ENCODE measurements at places on chromosomes 4 and X.

GRCh38 chrX:1807301-1807731 is 192.5 kb downstream of the ASMT start:
- DNase-seq: no peak

GRCh38 chr4:185624259-185624589 is 88.9 kb upstream of the PDLIM3 start:
- DNase-seq: no peak

- no peak for DNase-seq
Observed at GRCh38 chrX:30504309-30504708, 73.3 kb downstream of the TASL start.

DNA sequence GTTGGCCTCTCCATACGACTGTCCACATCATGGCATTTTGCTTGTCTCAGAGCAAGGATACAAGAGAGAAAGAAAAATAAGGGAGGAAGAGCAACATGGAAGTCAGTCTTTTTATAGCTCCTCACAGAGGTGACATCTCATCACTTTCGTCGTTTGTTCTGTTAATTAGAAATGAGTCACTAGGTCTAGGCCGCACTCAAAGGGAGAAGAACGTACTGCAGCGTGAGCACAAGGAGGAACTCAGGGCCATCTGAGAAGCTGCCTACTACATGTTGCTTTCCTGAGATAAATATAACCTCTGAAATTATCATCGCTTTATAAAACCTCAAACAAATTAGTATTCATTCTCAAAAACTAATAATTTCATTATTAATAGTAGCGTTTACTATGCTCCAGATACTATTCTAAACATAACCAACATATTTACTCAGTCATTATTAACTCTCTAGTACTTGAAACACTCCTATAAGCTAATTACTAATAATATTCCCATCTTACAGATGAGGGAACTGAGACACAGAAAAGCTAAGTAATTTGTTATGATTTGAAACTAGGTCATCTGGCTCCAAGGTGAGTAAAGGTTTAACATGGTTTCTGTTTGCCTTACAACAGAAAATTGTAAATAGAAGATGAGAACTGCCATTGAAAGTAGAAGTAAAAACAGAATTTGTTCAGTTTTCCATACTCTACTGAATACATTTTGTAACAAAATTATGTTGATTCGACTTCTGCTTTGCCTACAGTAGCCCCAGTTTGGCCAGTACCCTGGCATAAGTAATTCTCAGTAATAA is 213.2 kb upstream of the UGT8 start:
- no peak for DNase-seq

- no peak for DNase-seq
Observed at GRCh38 chrX:72408885-72409284, 103.2 kb upstream of the CITED1 start.

DNA sequence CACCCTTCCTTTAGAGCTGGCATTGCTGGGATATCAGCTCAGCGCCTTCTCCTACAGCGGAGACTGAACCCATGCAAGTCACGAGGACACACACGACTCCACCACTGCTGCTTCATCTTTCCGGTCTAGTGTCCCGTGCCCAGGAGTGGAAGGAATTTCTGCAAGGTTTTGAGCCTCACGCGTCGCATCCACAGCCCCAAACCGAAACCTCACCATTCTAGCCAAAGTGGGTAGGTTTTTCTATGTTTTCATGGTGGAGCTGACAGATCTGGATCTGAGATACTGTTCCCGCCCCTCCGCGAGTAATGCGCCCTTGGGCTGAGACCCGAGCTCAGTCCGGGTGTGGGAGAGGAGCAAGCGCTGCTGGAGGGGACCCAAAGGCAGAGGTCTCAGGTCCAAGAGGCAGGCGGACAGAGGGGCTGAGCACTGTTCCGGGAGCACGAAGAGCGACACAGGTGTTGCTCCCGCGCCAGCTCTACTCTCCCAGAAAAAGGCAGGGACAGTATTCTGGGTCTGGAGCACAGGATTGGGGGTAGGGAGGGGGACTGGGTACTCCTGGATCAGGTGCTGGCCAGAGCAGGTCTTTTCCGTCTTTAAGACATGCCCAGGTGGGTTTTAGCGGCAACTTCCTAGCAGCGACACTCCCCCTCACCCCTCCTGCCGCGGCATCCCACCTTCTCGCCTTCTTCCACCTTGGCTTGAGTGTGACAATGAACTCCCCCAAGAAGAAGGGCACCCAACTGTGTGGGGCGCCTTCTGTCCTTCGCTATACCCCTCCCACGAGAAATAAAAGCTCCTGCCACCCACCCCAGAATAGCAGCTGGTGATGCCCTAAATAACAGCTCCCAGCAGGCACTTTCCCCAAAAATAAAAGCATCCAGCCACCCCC is 1.8 kb downstream of the EPHA5 start:
- no peak for DNase-seq

GRCh38 chrX:283115-283845 is 2.1 kb downstream of the PLCXD1 start:
- DNase-seq: peak; percentile 85

DNA sequence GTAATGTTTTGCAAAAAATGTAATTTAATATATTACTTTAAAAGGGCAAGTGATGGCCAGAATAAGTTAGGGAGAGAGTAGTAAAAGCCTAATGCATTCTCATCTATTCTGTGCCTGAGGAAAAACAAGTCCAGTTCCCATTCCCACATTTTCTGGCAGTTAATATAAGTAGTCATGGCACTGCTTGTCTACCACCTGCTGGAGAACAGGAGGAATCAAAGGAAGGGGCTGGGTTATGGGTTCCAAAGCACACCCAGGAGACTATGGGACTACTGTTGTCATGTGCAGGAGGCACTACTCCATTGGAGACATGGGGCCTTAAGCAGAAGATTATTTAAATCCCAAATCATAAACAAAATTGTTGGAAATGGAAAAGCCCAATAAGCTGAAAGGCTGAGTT is 2618.6 kb downstream of the ARAP2 start:
- no peak for DNase-seq

GRCh38 chr4:2745981-2746806 is 9.9 kb downstream of the TNIP2 start:
- peak; percentile 68 for DNase-seq

DNA sequence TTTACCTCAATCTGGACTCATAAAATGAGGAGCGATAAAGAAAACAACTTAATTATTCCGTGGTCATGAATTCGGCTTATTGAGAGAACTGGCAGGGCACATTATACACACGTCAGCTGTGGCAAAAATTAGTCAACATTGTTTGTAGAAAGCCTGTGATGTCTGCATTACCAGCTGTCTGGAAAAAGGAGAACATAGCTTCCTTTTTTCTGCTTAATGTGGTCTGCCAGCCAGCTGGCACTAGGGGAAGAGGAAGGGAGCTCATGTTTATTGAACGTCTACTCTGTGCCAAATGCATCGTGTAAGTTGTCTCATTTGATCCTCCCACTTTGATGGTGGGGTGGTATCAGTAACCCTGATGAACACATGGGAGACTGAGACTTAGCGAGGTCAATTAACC is 367.6 kb downstream of the ARHGAP24 start:
- DNase-seq: no peak

DNA sequence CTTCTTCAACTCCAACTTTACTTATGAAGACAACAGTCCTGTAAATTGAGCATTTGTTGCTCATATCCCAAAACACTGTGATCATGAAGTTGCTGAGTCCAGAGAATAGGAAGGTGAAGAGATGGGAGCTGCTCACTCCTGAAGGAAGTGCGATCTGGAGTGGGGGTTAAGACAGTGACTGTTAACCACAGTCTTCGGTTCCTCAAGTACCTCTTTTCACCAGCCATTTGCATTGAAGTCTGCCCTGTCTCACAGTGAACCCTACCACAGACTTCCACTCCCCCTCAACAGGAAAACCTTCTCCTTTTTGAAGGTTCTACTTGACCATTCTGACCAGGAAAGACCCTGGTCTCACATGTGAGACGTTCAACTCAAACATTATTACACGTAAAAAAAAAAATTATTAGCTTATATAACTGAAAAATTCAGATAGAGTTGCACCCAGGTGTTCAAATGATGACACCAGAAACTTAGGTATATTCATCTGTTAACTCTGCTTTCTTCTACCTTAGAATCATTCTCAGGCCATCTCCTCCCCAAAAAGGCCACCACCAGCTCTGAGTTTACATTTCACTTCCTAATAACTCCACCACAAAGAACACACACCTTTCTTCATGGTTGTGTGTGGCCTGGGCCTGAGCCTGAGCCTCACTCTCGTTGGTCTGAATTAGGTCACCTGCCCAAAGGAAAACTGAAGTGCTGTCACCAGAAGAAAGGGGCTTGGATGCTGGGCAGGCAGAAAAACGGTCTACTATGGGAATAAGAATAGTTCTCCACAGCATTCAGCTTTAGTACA is 199.2 kb downstream of the DCTD start:
- no peak for DNase-seq

DNA sequence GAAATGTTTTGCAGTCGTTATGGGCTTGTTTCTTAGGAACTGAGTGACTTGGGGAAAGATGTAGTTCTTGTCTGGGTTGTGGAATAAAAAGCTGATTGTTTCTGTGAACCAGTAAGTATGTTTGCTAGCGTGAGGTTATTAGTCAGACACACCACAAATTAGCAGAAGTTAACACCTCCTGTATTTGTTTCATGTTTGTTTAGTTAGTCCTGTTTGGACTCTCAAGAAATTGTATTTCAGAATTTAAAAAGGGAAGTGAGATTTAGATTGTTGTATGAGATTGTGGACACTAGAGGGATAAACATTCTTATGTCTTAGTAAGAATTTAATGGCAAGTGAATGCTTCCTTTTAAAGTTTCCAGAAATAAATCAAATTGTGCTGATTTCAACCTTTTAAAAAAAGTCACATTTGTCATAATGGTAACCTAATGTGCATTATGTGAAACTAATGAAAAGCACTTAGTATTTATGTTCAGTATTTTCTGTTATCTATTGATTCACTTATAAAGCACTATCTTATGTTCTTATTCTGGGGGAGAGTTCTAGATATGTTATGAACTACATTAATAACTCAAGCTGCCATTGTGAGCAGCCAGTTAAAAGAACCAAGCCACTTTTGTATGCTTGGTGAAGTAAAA is 25.6 kb downstream of the ATP10D start:
- no peak for DNase-seq

DNA sequence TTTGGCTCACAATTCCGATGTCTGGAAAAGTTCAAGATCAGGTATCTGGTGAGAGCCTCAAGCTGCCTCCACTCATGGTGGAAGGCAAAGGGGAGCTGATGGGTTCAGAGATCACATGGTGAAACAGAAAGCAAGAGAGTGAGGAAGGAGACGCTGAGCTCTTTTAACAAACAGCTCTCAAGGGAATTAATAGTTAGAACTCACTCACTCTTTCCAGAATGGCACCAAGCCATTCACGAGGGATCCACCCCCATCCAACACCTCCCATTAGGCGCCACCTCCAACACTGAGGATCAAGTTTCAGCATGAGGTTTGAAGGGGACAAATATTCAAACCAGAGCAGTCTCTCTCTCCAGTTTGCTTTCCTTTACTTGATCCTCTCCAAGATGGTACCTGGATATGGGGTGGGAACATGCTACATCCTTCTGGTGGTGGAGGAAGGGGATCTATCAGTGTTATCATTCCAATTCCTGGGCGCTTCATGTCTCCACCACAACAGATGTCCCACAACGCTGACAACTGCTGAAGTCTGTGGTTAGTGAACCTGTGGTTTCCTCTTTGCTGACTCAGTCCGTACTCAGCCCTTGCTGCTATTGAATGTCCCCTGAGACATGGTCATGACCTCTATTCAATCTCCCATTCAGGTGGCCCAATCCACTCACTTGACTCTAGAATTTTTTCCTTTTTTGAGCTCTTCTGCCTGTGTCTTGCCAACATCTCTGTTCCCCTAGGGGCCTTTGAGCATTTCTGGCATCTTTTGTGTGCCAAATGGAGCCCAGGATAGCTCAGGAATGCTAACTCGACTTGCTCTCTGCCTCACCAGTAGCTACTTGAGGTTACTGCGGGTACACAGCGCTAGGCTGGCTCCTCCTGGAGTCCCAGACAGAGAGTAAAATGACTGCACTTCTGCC is 395.2 kb downstream of the MID1IP1 start:
- peak; percentile 11 for DNase-seq

All from stimulated activated CD8-positive, alpha-beta memory T cell treated with anti-CD3 and anti-CD28 coated beads, Interleukin-4, amount 100 ng/mL, for 4 hours (primary cell).